Dermis blood vessel endothelial cell (primary cell): ENCODE measurements at places on chromosomes 16 and 17. TPM values are rescaled to one million over a fixed set of nuclear protein-coding genes. Genes with fewer than 3 reads are reported as not detected.
A peak's percentile ranks its signal among the peaks of the same experiment; 100 is the strongest.

The PTX4 gene
- 0.09 TPM in 1 of 2 replicates, not detected in the other for total RNA-seq

DNA sequence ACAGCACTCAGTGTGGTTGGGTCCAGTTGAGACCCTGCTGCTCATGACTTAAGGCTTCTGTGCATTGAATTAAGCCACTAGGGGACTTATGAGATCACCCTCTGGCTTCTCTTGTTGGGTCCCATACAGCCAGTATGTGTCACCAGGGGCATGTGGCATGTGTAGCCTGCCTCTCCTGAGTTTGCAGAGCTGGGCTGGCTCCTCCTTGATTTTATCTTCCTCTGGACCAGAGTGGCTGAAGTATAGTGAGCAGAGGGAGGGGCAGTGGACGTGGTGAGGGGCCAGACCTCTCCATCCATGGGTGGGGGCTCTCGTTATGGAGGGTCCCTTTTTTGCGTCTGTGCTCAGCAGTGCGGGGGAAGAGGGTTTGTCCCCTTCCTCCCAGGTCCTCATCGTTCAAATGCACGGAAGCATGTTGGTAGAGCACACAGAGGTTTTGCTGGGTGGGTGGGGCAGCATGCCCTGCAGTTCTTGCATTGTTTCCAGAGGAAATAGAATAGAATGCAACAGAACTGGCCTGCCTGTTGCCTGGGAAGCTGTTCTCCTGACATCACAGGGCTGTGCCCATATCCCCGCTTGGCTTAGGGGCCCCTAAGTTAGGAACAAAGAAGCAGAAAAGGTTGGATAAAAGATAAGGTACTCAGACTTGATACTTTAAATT, 77.4 kb downstream of the SPECC1 start:
- DNase-seq: peak; percentile 7

- DNase-seq: no peak
These were observed 22.9 kb downstream of the ALDH3A2 start for GRCh38 chr17:19671433-19671832.

GRCh38 chr16:80563066-80563465, 22.3 kb downstream of the DYNLRB2 start:
- DNase-seq: no peak

- no peak for DNase-seq
These were observed 5.4 kb downstream of the LHX1 start for GRCh38 chr17:36942631-36943125.
